Femur (tissue), 1 donor: ENCODE measurements at places on chromosomes 11 and 22.

GRCh38 chr11:116697639-116698038 is 75.1 kb downstream of the BUD13 start:
- DNase-seq: no peak

GRCh38 chr22:29580200-29580810 is 608 bp downstream of the NIPSNAP1 start:
- no peak for DNase-seq

DNA sequence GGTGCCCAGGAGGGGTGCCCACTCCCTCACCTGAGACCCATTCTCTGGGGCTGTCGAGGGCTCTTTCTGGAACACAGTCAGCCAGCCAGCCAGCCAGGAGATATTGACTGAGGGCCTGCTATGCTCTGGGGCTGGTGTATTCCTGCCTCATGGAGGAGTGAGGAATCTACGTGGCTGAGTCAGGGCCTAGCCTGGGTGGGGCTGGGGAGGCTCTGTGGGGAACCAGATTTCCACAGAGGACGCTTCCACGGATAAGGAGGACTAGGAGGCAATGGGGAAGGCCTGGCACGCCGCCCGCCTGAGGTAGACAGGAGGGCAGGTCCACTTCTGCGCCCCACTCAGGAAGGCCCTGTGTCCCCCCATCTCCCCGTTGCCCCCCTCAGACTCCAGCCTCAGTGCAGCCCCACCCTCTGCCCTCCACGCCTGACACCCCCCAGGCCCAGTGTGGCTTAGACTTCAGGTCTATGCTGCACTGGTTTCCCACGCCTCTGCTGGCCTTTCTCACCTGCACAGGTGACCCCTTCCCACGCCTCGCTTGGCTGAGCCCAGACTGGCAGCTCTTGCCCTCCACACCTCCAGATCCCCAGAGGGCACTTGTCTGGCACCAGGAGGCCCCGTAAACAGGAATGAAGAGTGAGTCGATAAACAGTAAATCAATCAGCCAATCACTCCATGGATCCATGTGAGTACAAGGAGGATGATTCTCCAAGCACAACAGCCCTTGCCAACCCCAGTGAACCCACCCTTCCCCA is 37.5 kb downstream of the MACROD1 start:
- no peak for DNase-seq

DNA sequence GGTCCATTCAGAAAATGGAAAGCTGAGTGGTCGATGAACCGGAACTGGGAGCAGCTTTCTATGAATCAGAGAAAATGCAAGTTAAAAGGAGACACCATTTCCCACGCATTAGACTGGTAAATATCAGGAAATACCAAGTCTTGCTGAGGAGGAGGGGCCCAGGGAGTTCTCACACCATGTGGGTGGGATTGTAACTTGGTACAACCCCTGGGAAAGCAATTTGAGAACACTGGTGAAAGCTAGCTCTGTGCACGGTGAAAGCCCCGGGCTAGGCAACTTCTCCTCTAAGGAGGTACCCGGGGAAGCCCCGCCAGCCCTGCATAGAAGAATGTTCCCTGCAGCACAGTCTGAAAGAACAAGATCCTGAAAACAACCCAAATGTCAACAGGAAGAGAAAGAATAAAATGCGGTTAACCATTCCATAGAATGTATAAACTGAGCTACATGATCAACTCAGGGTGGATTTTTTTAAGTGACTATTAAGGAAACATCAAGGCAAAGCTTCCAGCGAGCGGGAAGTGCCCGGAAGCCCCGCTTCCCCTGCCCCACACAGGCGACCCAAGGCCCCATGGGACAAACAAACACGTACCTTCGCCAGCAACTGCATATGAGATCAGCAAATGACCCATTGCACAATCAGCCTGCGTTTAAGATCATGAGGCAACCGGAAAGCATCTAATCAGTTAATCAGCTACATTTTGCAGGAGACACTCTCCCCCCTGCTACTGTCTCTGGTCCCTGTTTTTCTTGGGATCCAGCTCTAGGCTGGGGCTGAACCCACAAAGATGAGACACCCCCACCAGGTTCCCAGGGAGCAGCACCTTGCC is 11.3 kb downstream of the SHANK2 start:
- no peak for DNase-seq

- DNase-seq: no peak
These were observed 12.0 kb downstream of the FAM111A start for GRCh38 chr11:59154610-59155009.

DNA sequence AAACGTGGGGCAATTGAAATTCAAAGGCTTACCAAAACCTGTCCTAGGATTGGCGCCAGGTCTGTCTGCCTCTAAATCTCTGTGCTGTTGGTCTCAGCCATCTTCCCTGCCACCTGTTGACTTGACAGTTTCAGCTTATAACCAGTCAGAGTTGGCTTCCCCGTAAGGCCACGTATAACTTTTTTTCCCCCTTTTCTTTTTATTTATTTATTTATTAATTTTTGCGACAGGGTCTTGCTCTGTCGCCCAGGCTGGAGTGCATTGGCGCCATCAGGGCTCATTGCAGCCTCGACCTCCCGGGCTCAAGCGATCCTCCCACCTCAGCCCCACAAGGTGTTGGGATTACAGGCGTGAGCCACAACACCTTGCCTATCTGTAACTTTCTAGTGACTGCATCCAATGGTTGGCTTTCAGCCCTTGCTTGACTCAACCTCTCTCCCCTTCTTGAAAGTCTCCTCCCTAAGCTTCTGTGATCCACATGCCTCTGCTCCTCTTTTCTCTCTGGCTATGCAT is 1.4 kb upstream of the SYVN1 start:
- no peak for DNase-seq

DNA sequence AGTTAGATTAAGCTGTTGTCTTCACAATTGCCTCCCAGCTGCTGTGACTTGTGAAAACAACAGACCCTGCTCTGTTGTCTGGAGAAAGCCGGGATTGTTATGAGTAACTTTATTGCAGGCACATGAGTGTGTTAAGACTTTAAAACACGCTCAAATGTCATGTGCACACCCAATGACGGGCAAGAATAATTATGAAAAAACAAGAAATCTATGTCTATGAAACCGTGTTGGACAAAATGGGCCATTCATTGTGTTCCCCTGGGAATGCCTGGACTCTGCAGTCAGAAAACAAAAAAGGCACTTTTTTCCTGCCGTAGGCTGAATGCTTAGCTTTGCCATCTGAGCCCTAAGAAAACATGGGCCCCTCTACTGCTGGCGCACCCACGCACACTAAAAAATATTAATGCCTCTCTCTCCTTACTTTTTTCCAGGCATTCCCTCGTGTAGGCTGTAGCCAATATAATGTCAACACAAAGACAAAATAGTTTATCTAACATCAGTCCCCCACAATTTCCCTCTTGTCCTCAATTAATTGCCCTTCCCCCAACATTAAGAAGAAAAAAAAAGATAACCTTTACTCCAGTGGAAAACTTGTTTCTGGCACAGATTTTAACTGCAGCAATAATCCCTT is 207.9 kb downstream of the SOX6 start:
- peak; percentile 60 for DNase-seq

DNA sequence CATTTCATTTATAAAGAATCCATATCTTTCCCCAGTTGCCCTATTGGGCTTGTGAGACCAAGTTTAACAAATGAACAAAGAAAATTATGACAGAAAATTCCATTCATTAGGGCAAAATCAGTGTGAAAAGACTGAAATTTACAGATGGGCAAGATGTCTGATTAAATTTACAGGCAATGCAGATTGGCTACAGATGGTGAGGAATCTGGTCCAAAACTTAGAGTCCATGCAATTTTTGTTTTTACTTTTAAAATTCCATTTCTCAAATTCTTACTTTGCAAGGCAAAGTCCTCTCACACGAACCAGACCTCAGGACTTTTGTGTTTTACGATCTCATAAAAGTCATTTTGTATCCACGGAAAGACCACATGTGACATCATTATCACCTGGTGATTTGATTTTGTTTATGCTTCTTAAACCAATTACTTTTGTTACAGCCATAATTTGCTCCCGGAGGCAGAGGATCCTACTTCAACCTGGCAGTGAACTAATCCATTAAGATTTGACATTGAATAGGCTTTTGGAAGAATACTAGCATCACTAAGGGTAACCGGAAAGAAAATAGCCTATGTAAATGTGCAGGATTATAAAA is 843.7 kb upstream of the CHORDC1 start:
- DNase-seq: no peak

DNA sequence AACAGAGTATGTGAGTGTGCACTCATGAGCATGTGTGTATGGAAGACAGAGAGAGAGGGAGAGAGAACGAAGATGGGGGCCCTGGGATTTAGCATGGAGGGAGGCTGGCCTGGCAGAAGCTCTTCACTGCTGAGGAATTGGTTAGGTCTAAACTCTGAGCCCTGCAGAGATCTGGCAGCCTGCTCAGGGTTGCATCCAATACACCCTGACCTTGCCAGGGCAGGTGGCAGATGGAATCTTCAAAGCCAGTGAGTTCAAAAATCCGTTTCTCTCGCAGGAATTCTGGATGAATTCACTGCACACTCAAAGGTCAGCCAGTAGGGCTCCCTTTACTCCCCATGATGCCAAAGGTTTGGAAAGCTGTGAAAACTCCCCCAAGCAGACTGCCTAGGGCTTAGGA is 61.4 kb upstream of the OLFML1 start:
- DNase-seq: no peak

GRCh38 chr11:102610200-102610599 is 14.9 kb downstream of the MMP20 start:
- DNase-seq: no peak

DNA sequence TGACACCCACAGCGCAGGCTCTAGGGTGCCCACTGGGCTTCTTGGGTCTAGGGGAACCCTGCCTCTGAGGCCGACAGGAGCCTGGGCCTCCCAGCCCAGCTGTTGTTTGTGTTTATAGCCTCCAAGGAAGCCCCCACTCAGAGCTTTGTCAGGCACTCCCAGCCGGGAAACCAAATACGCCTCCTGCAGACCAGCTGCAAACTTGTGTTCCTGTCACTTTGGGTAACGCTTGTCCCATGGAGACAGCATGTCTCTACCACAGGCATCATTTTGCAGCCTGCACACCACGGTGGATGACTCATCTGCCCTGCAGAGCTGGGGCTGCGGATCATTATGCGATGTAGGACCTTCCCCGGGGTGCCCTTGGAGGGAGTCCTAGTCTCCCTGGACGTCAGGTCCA is 40.6 kb upstream of the CRYBB3 start:
- peak; percentile 76 for DNase-seq

DNA sequence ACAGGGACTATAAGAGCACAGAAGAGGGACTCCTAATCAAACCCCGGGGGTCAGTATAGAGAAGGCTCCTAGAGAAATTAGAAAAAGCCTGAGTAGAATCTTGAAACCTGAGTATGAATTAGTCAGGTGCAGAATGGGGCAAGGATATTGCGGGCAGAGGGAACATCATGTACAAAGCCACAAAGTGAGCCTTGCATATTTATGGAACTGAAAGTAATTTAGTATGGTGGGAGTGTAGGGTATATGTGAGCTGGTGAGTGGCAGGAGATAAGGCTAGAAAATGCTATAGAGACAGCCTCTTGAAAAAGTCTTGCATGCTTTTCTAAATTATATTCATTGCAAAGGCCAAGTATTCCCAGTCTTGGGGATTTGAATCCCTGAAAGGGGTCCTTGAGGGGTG is 93.7 kb downstream of the STIM1 start:
- no peak for DNase-seq

DNA sequence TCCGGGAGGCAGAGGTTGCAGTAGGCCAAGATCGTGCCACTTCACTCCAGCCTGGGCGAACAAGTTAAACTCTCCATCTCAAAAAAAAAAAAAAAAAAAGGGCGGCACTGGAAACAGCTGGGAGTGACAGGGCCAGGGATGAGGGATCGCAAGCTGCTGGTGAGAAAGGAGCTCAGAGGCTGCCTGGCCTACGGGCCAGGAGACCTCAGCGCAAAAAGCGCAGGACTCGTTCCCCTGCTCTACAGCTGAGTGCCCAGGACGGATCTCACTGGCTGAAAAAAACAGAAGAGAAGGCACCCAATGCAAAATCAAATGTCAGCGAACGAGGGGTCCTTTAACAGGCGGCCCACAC is 650 bp upstream of the NUP50 start:
- DNase-seq: no peak

DNA sequence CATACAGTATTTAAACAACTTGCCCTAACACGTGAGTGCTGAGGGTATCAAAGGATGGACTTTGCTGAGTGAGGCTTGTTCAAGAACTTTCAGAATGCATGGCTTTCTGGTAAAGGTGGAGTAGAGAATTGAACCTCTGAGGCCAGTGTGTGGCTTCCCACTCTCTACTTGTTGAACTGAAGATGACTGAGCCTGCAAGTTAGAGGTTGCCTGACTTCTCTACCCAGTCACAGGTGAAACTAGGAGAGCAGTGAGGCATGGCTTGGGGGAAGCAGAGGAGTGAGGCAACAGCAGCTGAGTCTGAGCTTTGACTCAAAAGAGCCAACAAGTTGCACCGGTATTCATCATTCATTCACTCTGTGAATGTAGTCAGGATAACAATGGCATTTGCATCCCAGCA is 256.4 kb upstream of the SESN3 start:
- DNase-seq: no peak

DNA sequence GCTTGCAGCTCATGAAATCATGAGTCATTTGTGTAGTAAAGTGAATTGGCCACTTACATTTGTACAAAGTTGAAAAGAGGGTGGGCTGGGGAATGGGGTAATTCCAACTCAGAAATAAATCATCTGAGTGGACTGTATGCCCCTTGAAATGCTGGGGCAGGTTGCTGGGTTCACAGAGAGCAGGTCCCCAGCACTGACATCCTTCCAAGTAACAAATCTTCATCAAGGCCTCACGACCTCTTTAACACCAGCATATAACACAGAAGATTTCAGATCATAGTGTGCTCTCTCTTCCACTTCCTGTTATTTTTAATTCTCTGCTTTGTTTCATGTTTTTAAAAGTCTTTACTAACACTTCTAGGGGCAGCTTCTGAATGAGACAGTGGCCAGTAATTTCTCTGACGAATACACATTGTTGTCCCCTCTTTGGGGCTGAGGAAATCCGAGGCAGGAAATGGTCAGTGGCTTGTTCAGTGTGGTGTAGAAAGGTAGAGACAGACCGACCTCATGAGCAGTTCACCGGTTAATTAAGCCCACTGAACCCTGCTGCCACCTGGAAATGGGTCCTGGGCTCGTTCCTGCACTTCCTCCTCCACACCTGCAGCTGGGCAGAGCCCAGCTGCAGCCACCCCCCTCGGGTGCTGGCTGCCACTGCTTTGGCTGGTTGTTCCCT is 127.7 kb downstream of the MAML2 start:
- DNase-seq: peak; percentile 37

GRCh38 chr11:14503023-14503422 is 3.4 kb upstream of the COPB1 start:
- no peak for DNase-seq

DNA sequence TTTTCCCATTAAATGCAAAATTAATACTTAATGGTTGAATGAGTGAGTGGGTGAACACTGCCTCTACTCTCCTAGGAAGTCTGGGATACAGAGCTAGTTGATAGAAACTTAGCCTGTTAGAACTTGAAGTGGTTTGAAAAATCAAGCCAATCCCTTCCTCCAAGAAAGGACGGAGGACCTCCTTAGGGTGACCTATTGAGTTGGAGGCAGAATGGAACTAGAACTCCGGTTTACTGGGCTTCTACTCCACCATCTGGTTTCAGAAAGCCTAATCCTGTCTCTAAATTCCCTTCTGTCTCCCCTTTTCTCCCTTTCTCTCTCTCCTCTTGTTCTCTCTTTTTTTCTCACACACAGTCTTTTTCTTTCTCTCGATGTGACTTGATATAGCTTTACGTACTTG is 19.6 kb upstream of the IL18BP start:
- no peak for DNase-seq
